ENCODE measurements at places on chromosomes 7 and 10.
A peak's percentile ranks its signal among the peaks of the same experiment; 100 is the strongest.

- DNase-seq, result peak; percentile 15
Observed at GRCh38 chr7:19552576-19552975, 156.3 kb downstream of the POLR1F start.

DNA sequence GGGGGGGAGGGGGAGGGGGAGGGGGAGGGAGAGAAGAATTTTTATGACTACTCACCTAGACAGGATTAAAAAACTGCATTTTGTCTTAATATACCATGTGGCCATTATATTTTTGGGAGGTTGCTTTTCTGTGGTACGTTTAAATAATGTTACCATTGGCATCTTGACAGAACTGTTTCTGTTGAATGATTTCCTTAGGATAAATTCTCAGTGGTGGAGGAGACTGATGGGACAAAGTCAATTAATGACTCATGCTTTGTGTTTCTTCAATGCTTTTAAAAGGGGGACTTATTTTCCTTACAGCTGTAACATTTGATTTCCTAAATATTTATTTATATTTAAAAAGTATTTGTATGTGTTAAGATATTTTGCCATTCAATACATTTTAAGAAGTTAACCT is 13.7 kb downstream of the AGR2 start:
- DNase-seq, result no peak

- DNase-seq, result no peak
Observed at GRCh38 chr10:114499116-114499515, 94.8 kb upstream of the AFAP1L2 start.

- DNase-seq, result no peak
Observed at GRCh38 chr10:59047180-59047579, 129.3 kb upstream of the PHYHIPL start.

DNA sequence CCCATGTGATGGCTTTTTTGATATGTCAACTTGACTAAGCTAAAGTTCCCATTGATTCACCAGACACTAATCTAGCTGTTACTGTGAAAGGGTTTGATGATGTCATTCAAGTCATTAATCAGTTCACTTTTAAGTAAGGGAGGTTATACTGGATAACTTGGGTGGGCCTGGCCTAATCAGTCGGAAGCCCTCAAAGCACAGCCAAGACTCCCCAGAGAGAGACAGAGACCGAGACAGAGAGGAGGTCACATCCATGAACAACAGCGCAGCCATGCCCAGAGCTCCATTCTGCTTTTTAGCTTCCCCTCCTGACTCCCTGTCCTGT is 103.4 kb downstream of the TRIL start:
- DNase-seq, result no peak

- DNase-seq, result no peak
Observed at GRCh38 chr7:44707558-44708230, 41.0 kb upstream of the ZMIZ2 start.

GRCh38 chr7:155324012-155324917 is 26.6 kb downstream of the INSIG1 start:
- DNase-seq, result no peak

- DNase-seq, result peak; percentile 41
Observed at GRCh38 chr7:73850781-73851207, 8.5 kb upstream of the METTL27 start.

DNA sequence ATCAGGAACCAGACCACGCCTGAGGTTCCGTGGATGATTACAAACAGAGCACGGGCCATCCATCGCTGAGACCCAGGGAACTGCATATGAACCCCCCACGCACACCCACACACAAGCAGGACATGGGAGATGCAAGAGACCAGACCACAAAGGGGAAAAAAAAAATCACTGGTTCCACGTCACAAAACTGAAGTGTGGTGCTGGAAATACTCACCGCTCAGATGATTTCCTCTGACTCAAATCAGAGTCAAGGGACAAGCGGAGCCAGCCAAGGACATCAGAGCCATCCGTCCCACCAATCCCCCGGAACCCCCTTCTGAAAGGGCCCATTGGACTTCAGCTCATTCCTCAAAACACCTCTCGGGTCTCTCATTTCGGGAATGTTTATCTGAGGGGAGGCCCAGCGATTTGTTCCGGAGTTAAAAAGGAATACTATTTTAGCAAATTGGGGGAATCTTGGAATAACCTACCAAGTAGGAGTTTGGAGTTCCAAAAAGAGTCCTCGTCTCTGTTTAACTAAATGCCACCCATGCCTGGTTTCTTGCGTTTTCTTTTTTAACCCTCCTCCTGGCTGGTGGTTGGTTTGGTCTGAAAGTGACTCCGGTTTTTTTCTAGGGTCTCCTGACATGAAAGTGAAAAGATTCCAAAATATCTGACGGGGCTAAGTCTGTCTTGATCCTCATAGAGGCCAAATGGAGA is 15.0 kb downstream of the SNX8 start:
- peak; percentile 59 for DNase-seq

DNA sequence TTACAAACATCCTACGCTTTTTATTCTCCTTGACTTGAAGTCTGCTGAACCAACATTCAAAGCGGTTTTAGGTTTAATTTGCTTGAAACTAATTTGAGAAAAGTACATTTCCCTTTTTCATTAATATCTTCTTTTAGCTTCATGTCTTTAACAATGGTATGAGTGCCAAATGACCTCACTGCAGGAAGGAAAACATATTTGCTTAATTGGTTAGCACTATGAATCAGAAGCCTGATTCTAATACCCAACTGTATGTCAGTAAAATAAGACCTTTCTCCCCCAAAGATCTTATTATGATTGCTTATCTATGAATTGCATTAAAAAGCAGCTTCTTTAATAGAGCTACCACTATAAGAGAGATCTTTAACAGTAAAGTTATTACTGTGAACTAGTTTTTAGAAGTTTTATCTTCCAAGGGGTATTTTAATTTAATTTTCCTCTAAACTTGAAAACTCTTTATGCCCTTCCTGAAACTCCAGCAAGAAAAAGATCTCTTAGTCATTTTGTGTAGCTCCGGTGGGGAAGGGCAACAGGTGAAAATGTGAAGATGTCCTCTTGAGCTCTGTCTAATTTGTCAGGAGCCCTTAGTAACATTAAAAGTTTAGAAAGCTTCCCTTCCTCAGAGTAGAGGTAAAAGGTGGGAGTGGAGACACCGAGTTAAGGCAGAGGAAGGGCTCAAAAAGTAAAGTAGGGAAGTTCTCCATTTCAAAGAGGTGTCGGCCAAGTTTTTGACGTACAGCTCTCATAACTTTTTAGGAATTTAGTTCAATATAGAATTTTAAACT is 6.1 kb downstream of the COL1A2 start:
- DNase-seq, result no peak

DNA sequence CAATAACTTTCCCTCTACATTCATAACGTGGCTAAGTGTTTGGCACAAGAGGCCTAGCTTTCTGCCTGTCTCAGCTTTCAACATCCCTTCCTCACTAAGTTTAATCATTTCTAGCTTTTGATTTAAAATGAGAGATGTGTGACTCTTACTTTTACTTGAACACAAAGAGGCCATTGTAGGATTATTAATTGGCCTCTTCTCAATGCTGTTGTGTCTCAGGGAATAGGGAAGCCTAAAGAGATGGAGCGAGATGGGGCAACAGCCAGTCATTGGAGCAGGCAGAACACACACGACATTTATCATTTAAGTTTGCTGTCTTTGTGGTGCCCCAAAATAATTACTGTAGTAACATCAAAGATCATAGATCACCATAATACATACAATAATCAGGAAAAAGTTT is 167.1 kb upstream of the TRIM24 start:
- DNase-seq, result no peak

Measured in activated CD4-positive, alpha-beta T cell treated with anti-CD3 and anti-CD28 coated beads, Interleukin-2, Interleukin-6, amounts not matched to agents 100 ng/mL and 50 ng/mL, durations not matched to agents 16 hours and 8 hours (primary cell).